GM06990 (cell line): ENCODE measurements at places on chromosomes 13 and 19.

GRCh38 chr13:30872685-30873461, 33.2 kb upstream of the MEDAG start:
- DNase-seq, result no peak

- no peak for DNase-seq
These were observed 788.3 kb upstream of the SLITRK5 start for GRCh38 chr13:86882835-86883234.

- DNase-seq, result no peak
These were observed 95.7 kb downstream of the SPRY2 start for GRCh38 chr13:80245162-80245733.

- no peak for DNase-seq
These were observed 11.3 kb downstream of the LILRB4 start for GRCh38 chr19:54674021-54674617.

DNA sequence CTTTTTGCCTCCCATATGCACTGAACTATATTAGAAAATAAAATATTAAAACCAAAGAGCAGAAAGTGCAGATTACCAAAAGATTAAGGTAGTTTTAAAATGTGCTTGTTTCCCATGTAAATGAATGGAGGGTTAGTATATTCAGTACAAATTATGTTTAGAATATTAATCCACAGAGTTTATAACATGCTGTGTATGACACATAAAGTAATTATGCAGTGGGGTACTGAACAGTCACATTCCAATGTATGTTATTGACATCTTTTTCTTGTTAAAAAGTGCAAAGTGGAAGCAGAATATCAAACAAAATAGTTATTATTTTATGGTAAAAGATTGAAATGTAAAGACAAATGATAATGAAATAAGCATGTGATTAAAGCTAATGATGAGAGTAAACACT, 79.3 kb downstream of the GPC6 start:
- no peak for DNase-seq

DNA sequence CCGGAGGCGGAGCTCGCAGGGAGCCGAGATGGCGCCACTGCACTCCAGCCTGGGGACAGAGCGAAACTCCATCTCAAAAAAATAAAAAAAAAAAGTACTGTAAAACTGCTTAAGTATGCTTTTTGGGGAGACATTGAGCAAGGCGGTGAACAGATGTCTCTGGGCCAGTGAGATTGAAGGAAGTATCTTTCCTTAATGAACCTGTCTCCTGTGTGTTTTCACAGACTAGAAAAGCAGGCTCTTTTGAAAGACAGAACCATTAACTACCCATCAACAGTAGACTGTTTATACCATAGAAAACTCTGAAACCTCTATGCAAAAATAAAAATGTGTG, 1.5 kb upstream of the ECH1 start:
- DNase-seq, result no peak

GRCh38 chr13:42258747-42259146, 13.2 kb upstream of the AKAP11 start:
- DNase-seq, result no peak

GRCh38 chr13:35500144-35500543, 23.7 kb upstream of the MAB21L1 start:
- DNase-seq, result no peak

DNA sequence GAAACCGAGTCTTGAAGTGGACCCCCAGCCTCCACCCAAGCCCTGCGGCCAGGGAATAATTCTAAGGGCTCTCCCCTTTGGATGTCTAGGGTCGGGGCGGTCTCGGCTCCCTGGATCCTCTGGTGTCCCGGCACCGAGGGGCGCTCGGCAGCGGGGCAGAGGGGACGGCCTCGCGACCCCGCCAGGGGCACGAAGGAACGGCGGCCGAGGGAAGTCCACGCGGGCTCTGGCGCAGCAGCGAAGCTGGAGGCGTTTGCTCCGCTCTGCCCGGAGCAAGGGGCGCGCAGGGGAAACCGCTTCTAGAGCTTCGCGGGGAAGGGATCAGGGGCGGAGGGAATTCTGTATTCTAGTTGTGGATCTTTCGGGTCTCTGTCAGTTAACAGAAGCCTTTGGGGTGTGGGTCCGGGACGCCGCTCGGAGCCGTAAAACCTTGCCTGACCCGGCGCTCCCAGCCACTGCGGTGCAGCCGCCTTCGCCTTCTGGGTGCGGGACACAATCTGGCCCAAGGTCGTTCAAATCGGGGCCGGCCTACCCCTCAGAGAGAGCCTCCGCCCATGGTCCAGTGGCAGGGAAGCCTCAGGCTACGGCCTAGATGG, 118.2 kb downstream of the KCNRG start:
- no peak for DNase-seq

GRCh38 chr19:610071-610800, 20.6 kb downstream of the HCN2 start:
- peak; percentile 53 for DNase-seq

GRCh38 chr13:95948656-95949055, 104.5 kb downstream of the UGGT2 start:
- DNase-seq, result no peak

DNA sequence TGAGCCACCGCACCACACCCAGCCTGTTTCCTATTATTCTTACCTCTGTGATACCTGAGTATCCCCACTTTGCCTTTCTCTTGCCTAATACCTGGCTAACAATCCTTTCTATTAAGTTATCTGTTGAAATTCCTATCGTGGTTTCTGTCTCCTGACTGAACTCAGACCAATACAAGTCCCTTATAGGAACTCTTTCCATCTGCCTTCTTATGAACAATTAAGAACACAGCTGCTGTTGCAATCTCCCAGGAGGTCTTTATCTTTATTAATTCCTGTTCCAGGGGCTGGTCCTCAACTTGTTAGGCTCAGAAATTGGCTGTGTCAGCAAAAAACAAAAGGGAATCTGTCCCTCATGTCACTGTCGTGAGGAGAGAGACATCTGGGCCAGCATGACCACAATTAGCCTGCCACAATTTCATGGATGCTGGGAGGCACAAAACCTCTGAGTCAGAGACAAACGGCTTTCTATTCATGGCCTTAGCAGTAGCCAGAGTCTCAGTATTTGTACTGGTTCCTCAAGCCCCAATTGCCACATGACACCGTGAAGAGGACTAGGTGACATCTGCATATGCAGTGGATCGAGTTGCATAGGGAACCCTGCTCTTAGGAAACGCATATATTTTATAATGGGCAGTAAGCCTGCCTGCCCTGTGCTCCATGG, 58.2 kb downstream of the NUFIP1 start:
- no peak for DNase-seq

DNA sequence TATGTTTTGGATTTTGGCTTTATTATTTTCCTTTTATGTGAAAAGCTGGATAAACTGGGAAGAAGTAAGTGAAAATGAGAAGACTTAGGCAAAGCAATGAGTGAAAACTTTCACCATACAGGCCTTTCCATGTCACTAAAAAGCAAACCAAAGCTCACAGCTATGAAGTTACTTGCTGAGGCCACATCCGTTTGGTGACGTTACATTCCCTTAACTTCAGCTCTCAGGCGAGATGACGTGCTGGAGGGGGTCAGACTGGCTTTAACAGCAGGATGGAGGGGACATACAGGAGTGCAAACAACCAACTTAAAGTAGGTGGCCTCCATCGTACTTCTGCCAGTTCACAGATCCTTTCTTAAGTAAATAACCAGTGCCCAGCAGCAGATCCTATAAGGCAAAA, 522.3 kb downstream of the MYO16 start:
- DNase-seq, result no peak

DNA sequence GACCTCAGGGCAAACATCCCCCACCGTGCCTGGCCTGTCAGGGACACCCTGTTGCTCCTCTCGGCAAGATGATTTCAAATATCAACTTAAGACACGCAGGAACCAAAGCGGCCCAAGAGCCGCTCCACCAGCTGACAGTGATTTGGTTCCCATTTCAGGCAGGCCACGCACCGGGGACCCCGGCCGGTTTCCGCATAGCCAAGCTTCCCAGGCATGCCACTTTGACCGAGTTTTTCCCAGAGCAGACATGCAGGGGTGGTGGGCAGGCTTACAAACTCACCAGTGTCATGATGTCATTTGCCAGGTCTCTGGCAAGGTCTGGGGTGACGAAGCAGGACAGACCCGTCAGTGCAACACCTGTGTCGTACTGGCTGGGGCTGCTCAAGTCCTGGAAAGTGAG, 19.2 kb downstream of the AP3D1 start:
- no peak for DNase-seq

GRCh38 chr19:10648360-10648759, 5.8 kb upstream of the ILF3 start:
- DNase-seq, result no peak

GRCh38 chr13:66489586-66489985, 740.5 kb downstream of the PCDH9 start:
- no peak for DNase-seq

DNA sequence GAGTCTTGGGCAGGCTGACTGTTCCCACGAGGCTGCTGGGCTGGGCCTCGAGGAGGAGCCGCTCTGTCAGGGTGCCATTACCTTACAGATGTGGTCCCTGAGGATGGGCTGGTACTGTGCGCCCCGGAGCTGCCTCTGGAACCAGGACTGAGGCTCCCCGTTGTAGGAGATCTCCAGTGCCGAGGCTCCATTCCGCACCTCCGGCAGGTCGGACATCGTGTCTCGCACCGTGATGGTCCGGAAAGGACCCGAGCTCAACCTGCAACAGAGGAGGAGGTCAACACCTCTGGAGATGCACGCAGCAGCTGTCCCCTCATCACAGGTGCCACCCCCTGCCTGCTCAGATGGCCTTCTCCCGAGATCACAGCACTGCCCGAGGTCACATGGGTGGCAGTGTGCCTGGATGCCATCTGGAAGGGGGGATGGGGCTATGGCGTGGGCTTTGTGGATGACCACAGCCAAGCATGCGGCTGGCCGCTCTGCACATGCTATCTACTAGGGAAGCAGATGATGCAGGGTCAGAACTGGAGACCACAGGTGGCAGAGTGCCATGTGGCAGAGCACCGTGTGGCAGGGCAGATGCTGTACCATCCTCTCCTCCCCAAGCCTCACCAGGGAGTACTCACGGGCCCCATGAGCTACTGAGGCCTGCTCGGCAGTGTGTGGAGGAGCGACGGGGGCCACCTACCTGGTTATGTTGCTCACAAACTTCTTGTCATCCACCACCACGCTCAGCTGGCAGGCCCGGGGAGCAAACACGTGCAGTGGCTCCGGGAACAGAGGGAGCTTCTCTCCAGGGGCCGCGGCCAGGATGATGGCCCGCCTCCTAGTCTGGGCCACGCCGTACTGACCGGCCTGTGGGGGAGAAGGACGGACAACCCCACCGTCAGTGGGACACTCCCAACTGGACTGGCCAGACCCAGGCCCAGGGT, 18.3 kb upstream of the EIF3G start:
- DNase-seq, result no peak

DNA sequence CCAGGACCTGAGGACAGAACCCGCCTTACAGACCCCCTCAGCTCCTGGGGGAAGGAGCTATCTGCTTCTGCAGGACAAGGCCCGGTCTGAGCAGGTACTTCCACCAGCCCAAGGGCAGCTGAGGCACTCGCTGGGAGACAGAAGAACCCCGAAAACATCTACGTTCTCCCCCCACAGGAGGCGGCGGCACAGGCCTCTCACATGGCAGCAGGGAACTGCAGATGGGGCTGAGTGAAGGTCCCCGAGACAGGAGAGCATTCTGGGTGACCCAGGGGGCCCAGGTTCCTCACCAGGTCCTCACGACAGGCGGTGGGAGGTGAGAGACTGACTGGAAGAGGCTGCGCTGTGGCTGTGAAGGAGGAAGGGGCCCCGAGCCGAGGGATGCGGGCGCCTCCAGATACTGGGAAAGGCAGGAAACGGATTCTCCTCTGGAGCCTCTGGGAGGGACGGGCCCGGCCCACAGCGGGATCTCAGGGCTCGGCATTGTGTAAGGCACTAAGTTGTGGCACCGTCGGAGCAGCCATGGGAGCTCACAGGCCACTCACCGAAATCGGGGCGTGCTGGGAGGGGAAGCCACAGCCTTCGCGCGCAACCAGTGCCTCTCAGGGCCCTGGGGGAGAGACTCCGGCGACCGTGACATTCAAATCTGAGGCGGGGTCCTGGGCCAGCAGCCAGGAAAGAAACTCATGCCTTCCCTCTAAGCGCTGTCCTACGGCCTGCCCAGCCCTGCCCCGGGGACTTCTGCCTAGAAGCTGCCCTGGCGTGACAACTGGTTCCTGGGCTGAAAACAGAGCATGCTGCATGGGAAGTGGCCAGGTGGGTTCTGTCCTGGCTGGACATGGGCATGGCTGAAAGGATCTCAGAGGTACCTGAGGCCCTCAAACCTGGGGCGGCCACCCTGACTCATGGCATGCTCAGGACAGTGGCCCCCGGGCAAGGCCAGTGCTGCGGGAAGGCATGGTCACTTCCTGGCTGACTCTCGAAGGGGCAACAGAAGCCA, 14.0 kb downstream of the RPL36 start:
- DNase-seq, result no peak

DNA sequence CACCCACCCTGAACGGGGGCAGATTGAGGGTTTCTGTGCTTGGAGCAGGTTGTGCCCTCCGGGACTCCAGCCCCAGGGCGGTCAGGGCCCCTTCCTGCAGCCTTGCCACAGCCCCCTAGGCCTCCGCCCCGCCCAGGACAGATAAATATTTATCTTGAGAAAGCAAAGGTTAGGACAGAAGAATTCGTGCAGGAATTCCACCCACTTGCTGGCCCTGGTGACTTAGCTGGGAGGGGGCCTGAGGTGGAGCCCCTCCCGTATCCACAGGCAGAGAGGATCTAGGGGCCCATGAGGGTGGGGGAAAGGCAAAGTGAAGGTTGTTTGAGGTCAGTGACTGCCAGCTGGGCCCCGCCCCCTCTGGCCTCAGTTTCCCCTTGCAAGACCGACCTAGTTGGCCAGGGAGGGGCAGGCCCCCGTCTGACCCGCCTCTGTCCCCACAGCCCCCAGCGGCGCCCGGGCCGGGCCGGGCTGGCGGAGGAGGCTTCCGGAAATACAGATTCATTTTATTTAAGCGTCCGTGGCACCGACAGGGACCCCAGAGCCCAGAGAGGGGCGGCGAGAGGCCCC, 5.2 kb downstream of the MIDN start:
- DNase-seq, result no peak

DNA sequence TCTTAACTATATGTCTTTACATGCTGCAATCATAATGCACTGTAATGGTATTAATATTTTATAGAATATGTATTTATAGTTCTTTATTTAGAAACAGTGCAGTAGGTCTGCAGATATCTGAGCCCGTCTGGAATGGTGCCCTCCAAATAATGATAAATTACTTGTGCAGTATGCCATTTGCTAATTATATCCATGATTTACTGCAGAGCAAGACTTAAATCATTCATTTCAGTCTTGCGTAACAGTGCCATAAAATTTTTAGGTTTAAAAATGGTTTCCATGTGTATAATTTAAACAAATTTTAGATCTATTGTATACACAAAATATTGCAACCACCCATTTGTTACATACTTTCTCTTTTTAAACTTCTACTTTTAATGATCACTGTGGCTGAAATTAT, 175.1 kb downstream of the ZNF536 start:
- DNase-seq, result no peak
